Left hindlimb (tissue), 1 donor: ENCODE measurements at places on chromosomes 2 and 18.

DNA sequence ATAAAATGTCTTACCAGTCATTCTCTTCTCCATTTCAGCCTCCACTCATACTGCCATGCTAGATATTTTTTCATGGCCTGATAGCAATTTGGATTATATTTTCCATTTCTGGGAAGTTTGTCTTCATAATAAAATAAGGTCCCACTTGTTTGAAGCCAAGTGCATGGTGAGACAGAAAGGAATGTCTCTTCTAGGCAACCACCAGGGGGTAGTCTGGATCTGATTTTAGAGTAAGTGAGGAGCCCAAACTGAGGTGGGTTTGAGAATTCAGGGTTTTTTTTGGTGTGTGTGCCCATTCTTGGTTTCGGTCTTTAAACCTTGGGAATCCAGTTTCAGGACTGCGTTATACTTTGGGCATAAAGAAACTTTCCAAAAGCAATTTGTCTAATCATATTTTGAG lies 315.5 kb downstream of the RPRM start:
- DNase-seq: no peak

- DNase-seq: no peak
Observed at GRCh38 chr2:181185421-181185820, 205.0 kb downstream of the UBE2E3 start.

DNA sequence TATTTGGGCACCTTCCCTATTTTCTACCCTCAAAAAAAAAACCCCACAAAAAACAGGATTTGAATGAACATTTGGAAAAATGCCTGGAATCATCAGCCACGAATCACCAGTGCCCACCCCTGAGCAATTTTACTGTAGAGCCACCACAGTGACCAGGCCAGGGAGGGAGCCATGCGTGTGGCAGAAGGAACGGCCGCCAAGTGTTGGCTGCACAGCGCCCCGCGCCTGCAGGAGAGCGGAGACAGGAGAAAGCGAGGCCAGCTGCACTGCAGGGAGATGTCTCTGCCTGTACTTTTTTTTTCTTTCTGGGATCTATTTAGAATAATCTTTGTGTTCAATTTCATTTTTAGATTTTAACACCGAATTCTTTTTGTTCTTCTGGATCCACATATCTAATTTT lies 269.3 kb upstream of the RAB12 start:
- no peak for DNase-seq

- no peak for DNase-seq
Observed at GRCh38 chr2:227848586-227848985, 22.8 kb upstream of the DAW1 start.

DNA sequence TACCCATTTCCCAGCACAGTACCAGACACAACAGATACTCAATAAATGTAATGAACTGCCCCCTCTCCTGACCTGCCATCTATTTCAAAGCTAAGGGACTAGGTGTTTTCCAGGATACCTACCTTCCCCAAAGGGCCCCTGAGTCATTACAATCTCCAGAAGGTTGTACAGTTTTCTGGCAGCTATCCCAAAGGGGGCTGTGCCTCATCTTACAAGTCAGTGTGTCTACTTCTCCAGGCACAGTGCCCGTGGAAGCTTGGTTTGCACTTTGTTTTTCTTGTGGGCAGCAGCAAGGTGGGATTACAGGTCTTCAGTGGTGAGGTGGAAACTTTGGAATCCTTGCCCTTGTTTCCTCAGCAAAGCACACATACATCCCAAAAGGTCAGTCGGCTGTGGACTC lies 62.8 kb upstream of the CYP26B1 start:
- DNase-seq: no peak

- DNase-seq: no peak
Observed at GRCh38 chr2:147311058-147311430, 533.8 kb upstream of the ACVR2A start.

DNA sequence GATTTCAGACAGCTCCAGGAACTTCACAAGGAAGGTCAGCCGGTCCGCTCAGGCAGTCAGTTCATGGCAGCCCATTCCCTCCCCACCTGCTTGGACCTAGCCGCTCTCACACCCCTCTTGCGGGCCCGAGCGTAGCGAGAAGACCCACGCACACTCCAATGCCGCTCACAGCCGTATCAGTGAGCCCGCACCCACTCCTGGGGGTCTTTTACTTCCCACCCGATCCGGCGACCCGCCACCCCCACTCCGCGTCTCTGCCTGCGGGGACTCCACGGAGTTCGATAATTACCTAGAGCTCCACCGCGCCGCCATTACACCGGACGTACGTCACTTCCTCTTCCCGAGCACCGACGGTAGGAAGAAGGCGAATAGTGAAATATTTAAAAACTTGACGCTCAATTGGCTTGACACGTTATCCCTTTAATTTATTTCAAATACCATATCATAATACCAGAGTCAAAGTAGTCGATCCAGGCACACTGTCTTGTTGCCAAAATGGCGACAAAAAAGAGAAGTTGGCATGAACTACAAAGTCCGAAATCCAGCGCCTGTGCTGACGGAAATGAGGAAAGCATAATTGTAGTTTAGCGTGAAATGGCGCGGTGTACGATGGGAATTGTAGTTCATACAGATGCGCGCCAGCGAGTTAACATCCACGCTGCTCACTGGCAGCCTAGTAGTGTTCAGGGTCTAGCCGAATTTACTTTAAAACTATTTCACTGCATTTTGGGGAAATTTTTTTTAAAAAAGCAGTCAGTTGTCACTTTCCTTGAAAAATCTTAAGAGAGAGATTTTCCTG lies at the start of gene CWC22:
Gene CWC22 (minus strand): TSS at position 517 of the 799 bp plus-strand sequence. CDS start 13,956 bp downstream, outside the sequence.
- DNase-seq: peak; percentile 89

- DNase-seq: peak; percentile 19
Observed at GRCh38 chr2:239152239-239152915, 248.4 kb downstream of the HDAC4 start.

GRCh38 chr2:17851731-17852585 lies 26.5 kb upstream of the KCNS3 start:
- peak; percentile 53 for DNase-seq

DNA sequence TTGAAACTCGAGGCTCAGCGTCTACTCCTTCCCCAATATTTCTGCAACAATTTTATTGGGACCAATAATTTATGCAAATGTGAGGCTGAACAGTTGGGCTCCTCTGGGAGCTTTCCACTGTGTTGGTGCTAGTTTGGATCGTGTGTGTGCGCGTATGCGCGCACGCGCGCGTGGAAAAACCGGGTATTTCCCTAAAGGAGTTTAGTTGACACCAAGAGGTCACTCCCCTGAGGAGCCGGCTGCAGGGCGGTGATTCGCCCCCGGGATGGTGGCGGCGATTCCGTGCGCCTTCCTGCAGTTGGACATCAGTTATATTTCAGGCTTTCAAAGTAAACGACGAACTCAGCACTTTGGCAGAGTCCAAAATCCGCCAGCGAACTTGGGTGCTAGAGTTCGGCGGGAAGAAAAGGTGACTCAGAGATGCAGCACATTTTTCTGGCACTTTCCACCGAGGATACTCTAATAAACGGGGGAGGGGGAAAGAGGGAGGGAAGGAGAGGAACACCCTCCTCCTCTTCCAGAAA lies 186.5 kb upstream of the FANCL start:
- DNase-seq: peak; percentile 59

DNA sequence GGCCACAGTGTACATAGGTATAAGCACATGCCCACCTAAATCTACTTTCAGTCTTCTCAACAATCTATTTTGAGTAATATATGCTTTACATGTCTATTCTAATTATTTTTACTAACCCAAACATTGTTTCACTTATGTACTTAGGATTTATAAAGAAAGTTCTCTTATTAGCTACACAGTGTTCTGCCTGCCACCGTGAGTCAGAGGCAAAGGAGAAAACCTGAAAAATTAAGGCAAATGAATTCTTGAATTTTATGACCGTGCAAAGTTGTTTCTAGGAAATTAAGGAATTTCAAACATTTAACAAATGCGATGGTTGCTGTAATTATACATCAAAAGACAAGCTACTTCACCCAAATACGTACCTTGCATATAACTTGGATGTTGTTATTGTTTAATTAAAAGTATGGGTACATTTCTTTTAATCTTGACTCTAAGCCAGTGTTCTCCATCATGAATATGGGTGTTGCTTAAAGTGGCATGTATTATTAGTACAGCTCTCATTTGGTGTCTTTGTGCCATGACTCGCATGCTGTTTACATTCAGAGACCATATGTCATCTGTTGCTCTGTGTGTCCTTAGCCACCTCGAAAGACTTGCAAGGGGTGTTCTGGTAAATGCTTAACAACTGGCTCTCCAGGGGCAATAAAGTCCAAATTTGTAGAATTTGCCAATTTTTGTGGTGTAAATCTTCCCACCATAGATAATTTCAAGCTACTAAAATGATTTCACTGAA lies 154.3 kb upstream of the FN1 start:
- DNase-seq: no peak

GRCh38 chr18:13375302-13376255 lies 157.0 kb downstream of the LDLRAD4 start:
- peak; percentile 75 for DNase-seq

- no peak for DNase-seq
Observed at GRCh38 chr2:64982311-64982857, 6.8 kb upstream of the SLC1A4 start.

DNA sequence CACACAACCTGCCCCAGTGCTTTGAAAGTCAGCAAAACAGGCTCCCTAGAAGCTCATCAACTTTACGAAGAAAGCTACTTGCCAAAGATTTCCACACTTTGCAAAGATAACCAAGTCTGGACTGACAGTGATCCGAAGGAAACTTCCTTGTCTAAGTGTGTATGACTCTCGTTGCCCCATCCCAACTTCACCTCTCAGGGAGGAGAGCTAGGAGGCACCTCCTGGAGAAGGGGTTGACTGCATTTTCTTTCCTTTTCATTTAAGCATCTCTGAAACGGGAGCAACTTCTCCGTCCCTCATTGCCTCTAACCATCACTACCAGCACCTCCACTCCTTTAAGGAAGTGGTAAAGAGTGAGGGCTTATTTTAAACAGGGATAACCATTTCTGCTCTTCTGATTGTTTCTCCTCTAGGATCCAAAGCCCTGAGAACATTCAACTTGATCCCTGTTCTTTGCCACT lies 7.0 kb downstream of the ZEB2 start:
- no peak for DNase-seq

GRCh38 chr2:113098041-113098440 lies 29.4 kb upstream of the IL1RN start:
- DNase-seq: no peak

DNA sequence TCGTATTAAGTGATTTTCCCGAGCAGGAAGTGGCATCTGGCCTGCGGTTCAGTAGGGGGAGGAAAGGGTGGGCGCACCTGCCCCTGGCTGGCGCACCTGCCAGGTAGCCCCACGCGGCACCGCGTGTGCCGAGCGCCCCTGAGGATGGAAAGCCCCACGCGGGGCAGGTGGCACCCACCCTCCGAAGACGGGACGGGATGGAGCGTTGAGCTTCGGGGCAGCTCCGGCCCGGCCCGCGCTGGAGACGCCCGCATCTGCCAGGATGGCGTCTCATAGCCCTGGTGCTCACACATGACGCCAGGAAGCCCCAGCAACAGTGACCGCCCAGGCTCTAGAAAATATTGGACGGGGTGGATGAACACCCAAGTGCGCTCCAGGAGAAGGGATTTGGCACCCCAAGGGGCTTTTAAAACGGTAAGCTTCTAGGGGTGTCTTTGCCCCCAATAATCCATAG lies 2.5 kb upstream of the NFATC1 start:
- DNase-seq: peak; percentile 74

DNA sequence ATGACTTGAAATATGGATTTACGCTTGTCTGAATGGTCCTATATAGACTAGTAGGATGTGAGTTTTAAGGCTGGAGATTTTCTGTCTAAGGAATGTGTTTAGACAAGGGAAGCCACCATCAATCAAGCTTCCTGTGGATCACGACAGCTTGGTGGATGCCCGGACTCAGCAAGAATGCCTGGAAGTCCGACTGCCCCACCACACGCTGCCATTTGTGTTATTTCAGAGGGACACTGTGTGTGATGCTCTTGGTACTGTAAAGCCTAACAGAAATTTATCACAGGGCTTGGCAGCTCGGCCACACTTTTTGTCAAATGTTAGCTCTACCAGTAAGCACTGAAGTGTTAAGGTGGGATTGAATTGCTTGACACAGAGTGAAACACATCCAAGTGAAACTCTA lies 127.1 kb upstream of the CDH7 start:
- no peak for DNase-seq

GRCh38 chr18:2979871-2980790 lies 32.8 kb downstream of the LPIN2 start:
- no peak for DNase-seq

DNA sequence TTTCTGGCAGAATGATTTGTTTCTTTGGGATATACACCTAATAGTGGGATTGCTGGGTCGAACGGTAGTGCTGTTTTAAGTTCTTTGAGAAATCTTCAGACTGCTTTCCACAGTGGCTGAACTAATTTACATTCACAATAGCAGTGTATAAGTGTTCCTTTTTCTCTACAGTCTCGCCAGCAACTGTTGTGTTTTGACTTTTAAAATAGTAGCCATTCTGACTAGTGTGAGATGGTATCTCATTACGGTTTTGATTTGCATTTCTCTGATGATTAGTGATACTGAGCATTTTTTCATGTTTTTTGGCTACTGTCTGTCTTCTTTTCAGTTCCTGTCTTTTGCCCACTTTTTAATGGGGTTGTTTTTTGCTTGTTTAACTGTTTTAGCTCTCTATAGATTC lies 306.2 kb downstream of the KIAA1328 start:
- DNase-seq: no peak

GRCh38 chr2:176364273-176364977 lies 95.2 kb downstream of the MTX2 start:
- no peak for DNase-seq

DNA sequence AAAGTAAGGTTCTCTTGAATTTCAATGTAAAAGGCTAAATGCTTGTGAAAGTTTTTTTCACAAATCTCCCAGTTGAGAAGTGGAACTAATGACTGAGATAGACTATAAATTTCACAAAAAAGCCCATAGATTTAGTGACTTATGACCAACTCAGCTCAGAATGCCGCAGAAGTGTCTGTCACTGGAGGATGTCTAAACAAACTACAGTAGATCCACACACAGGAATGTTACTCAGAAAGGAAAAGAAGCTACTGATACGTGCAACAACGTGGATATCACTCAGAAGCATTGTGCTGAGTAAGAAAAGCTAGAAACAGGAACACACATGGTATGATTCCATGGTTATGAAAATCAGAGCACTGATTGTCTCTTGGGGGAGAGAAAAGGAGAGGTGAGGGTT lies 151.9 kb downstream of the DOCK10 start:
- no peak for DNase-seq

DNA sequence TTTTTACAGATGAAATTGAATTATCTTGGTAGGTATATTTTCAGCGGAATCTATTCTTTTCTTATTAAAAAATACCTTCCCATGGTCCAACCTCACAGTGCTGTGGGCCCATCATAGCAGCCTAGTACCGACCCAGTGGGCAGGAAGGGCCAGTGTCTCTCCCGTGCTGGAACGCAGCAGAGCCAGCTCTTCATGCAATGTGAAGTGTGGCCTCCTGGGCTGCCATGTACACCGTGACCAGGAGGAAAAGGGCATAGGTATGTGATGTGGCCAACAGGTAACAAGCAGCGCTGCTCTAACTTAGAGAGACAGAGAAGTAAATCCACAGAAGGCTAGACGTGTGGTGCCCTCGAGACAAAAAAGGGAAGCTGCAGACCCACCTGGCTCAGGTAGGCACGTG lies 221.1 kb upstream of the SALL3 start:
- DNase-seq: no peak
